ENCODE measurements at places on chromosomes 3 and 15. TPM values are rescaled to one million over a fixed set of nuclear protein-coding genes. Genes with fewer than 3 reads are reported as not detected.

GRCh38 chr15:77251662-77252061 is 168.2 kb downstream of the PEAK1 start:
- no peak overlapping the region for H3K27ac ChIP-seq
- H3K36me3 ChIP-seq = peaks cover 10% of the 10 kb centered on the region
- no peak overlapping the region for H3K4me3 ChIP-seq
- DNase-seq = no peak
- H3K4me1 ChIP-seq = no peaks in the 10 kb centered on the region

DNA sequence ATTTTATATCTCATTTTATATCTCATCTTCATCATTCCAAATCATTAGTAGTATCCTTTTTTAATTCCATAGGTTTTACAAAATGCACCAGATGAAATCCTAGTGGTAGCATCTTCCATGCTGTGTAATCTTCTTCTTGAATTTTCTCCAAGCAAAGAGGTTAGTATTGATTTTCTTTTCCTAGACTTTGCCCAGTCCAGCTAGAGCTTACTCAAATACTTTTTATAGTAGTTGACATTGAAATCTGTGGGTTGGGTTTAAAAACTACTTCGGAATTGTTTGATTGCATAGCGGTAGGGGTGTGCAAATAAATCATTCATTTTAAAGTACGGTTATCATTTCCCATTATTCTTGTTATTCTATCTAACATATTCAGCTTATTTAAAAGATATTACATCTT is 62.6 kb downstream of the NME9 start:
- no peak for DNase-seq
- no peak overlapping the region for H3K27ac ChIP-seq
- no peaks in the 10 kb centered on the region for H3K4me1 ChIP-seq
- peaks cover 90% of the 10 kb centered on the region for H3K36me3 ChIP-seq
- no peaks in the 10 kb centered on the region for H3K27me3 ChIP-seq

GRCh38 chr15:68424754-68425390 is 7.1 kb downstream of the ITGA11 start:
- DNase-seq = no peak
- H3K27me3 ChIP-seq = no peaks in the 10 kb centered on the region
- H3K4me3 ChIP-seq = no peak overlapping the region
- H3K36me3 ChIP-seq = no peaks in the 10 kb centered on the region
- no peaks in the 10 kb centered on the region for H3K4me1 ChIP-seq

DNA sequence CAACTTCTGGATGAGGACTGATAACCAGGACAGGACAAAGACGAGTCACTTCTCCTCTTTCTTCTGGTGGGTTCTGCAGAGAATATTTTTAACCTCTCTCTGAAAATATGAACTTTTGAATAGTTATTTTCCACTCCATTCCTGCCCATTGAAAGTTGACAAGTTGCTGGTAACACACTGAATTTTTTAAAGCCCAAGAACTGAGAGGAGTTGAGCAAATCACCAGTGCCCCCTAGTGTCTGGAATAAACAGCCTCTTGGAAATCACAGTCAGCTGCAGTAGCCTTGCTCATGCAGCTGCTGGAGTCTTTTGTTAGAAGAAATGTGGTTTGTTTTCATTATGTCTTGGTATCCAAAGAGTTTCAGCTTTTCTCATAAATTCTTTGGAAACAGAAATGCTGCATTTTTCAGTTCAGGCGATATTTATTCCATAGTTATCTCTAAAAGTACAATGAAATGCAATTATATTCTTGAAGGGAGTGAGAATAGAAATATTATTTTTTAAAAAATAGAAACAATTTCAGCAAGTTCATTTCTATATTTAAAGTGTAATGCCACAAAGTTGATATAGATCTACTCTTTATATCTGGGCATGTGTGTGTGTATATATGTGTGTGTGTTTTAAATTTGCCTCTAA is 741.0 kb upstream of the CBLB start:
- peak; percentile 71 for DNase-seq
- no peak overlapping the region for H3K4me3 ChIP-seq
- no peaks in the 10 kb centered on the region for H3K36me3 ChIP-seq
- no peaks in the 10 kb centered on the region for H3K27me3 ChIP-seq
- no peak overlapping the region for H3K27ac ChIP-seq

DNA sequence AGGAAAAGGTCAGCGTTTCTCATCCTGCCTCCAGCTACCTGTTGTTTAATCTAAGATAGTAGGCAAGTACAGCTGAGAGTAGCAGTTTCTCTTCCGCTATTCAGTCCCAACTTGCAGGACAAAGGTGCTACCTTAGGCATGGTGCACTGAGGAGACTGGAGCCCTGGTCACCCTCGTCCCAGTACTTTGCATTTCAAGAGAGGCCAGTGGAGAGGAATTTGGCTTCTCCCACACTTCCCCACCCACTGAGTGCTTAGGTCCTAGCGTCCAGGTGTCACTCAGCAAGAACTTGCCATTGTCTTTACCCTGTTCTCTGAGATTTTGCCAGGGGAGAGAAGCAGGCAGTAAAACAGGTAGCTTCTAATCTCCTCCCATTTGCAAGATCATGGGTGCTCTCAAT is 12.5 kb upstream of the RPN1 start:
- DNase-seq = peak; percentile 21
- no peaks in the 10 kb centered on the region for H3K27me3 ChIP-seq
- H3K4me1 ChIP-seq = no peaks in the 10 kb centered on the region
- no peaks in the 10 kb centered on the region for H3K36me3 ChIP-seq

GRCh38 chr15:29857221-29857789 is 35.0 kb upstream of the TJP1 start:
- H3K36me3 ChIP-seq = no peaks in the 10 kb centered on the region
- no peak overlapping the region for H3K27ac ChIP-seq
- H3K4me3 ChIP-seq = no peak overlapping the region
- H3K4me1 ChIP-seq = no peaks in the 10 kb centered on the region
- H3K27me3 ChIP-seq = no peaks in the 10 kb centered on the region

DNA sequence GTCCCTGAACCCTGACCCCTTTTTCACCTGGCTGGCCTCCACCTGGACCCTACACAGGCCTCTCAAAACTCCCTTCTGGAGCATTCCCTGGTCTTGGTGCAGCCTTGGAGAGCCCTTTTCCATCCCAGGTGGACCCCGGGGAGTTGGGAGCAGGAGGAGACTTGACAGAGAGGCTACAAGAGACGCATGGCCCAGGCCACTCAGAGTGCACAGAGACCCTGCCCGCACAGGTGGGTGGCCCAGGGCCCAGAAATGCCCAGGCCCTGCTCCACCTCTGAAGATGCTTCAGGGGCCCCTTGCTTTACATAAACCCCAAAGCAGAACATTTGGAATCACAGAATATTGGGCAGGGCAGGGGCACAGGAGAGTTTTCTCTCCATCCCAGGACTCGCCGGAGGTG is 34.4 kb downstream of the CYP11A1 start:
- H3K27ac ChIP-seq = no peak overlapping the region
- H3K36me3 ChIP-seq = no peaks in the 10 kb centered on the region
- no peaks in the 10 kb centered on the region for H3K4me1 ChIP-seq

DNA sequence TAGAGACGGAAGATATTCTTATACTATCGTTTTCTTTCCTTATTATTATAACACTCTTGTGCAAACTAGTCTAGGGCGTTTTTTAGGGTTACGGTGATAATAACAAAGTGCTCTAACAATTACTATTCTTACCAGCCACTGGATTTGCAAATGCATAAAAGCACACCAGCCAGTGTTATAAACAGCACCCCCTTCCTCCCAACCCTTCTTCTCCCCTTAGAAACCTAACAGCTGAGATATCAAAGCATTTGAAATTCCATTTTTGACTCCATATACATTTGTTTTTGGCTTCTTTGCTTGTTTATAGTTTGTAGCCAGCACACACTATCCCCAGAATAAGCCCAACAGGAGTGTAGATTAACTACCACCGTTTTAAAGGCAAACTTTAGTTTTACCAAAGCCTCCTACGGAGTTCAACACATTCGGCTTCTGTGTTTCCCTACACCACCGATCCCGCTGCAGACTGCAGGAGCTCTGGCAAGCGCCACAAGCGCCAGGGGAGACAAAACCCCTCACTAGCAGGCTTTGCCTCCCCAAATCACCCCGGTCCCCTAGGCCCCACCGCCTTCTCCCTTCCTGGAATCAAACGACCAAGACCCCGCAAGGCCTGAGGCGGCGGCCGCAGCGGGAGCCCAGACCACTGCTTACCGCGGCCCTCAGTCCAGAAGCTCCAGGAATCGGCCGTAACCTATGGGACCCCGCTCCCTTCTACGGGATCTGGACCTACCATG is 461 bp downstream of the COPB2 start:
- H3K4me3 ChIP-seq = peak overlapping the region; percentile 73
- no peaks in the 10 kb centered on the region for H3K36me3 ChIP-seq
- no peaks in the 10 kb centered on the region for H3K27me3 ChIP-seq
- peak overlapping the region; percentile 94 for H3K27ac ChIP-seq

DNA sequence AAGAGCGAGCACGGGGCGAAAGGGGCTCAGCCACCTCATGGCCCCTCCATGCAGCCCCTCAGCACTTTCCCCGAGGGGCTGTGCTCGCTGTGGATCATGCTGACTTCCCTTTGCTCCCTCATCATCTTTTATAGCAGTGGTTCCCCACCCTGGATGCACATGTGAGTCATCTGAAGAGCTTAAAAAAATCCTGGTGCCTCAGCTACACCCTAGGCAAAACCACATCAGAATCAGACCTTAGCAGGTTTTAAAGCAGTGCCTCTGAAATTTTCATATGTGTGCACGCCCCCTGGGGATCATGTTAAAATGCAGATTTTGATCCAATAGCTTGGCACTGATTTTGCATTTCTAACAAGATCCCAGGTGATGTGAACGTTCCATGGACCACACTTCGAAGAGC is 50.9 kb downstream of the FEM1B start:
- DNase-seq = no peak
- no peaks in the 10 kb centered on the region for H3K27me3 ChIP-seq

GRCh38 chr15:51935466-51936104 is 36.0 kb downstream of the LEO1 start:
- H3K27me3 ChIP-seq = no peaks in the 10 kb centered on the region
- no peak overlapping the region for H3K4me3 ChIP-seq
- H3K27ac ChIP-seq = no peak overlapping the region

- no peak for DNase-seq
- H3K4me1 ChIP-seq = no peaks in the 10 kb centered on the region
- H3K27ac ChIP-seq = peak overlapping the region; percentile 41
- no peak overlapping the region for H3K4me3 ChIP-seq
- H3K36me3 ChIP-seq = no peaks in the 10 kb centered on the region
These were observed 163.7 kb downstream of the PLD1 start for GRCh38 chr3:171646357-171647133.

DNA sequence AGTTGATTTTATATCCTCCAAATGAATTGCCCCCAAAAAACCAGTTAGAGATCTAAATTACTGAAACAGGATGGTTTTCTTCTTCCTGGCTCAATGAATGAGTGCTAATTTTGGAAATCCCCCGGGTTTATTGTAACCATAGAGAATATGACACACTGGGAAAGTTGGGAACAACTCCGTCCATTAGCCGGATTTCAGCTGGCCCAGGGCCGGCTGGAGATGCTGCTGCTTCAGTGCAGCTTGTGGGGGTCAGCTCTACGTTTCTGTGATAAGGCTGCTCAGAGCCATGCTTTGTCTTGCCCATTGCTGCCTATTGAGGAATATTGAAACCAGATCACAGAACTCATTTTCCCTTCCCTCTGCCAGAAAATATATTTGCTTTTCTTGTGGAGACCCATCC is 20.3 kb downstream of the GYG1 start:
- H3K4me3 ChIP-seq = no peak overlapping the region
- H3K27me3 ChIP-seq = no peaks in the 10 kb centered on the region
- H3K4me1 ChIP-seq = peaks cover 46% of the 10 kb centered on the region
- peak overlapping the region; percentile 72 for H3K27ac ChIP-seq
- peaks cover 40% of the 10 kb centered on the region for H3K36me3 ChIP-seq

- H3K27me3 ChIP-seq = no peaks in the 10 kb centered on the region
- no peak overlapping the region for H3K27ac ChIP-seq
- no peaks in the 10 kb centered on the region for H3K4me1 ChIP-seq
- DNase-seq = peak; percentile 54
- no peak overlapping the region for H3K4me3 ChIP-seq
- no peaks in the 10 kb centered on the region for H3K36me3 ChIP-seq
These were observed 59.1 kb downstream of the FBLN2 start for GRCh38 chr3:13607821-13608597.

GRCh38 chr15:67194171-67195114 is 60.0 kb downstream of the AAGAB start:
- H3K36me3 ChIP-seq = peaks cover 6% of the 10 kb centered on the region
- H3K4me3 ChIP-seq = no peak overlapping the region
- DNase-seq = no peak
- H3K27me3 ChIP-seq = no peaks in the 10 kb centered on the region
- peak overlapping the region; percentile 73 for H3K27ac ChIP-seq

DNA sequence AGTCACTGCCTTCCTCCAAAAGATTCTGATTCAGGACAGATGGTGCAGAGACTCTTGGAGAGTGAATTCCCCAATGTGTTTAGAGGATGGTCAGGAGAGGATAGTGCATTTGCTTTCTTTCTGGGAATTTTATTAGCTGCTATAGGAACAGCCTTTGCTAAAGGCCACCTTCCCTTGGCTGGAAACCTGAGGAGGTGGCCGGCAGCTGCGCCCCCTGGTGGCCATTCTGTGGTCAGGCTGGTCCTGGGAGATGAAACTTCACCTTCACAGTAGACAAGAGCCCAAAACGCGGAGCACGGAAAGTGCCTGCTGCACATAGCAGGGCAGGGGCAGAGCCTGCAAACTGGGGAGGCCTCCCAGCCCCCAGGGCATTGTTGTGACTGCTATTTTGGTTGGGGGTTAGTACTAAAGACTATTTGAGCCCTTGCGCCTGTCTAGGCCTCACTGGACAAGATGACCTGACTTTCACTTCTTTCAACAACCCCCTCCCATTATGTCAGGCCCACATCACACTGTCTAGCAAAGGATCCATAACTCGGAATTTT is 34.3 kb downstream of the SEC22C start:
- no peaks in the 10 kb centered on the region for H3K27me3 ChIP-seq
- H3K27ac ChIP-seq = no peak overlapping the region
- no peaks in the 10 kb centered on the region for H3K36me3 ChIP-seq
- H3K4me3 ChIP-seq = no peak overlapping the region
- DNase-seq = peak; percentile 78
- H3K4me1 ChIP-seq = peaks cover 5% of the 10 kb centered on the region

- peak; percentile 69 for DNase-seq
- H3K27ac ChIP-seq = peak within 1 kb of the TSS; percentile 37
- H3K4me3 ChIP-seq = peak within 1 kb of the TSS; percentile 57
- peaks cover 13% of the 10 kb centered on the region for H3K4me1 ChIP-seq
- no peaks in the 10 kb centered on the region for H3K36me3 ChIP-seq
These were observed at the start of gene MYRIP for GRCh38 chr3:39809181-39809994. Gene MYRIP (plus strand): TSS chr3:39809609. CDS start chr3:39900817, 91,208 bp downstream.

The FEZF2 gene
- not detected for total RNA-seq

The CHDH gene
- total RNA-seq = 1.8 TPM

The APOD gene
- 148 TPM for total RNA-seq

The TMEM202 gene
- not detected for total RNA-seq

The TM4SF18 gene
- 6.4 TPM for total RNA-seq

The MORC1 gene
- not detected for total RNA-seq

The XCR1 gene
- total RNA-seq = not detected

The KLF15 gene
- total RNA-seq = 50.2 TPM

The MAPKAPK3 gene
- total RNA-seq = 19.0 TPM

The SPTSSB gene
- not detected for total RNA-seq

The NR1I2 gene
- not detected for total RNA-seq

The ADAMTSL3 gene
- total RNA-seq = 29.2 TPM

The KNL1 gene
- total RNA-seq = not detected
